ENCODE measurements at places on chromosomes 16 and 17.

GRCh38 chr17:7217113-7217987 lies 2.3 kb downstream of the DLG4 start:
- DNase-seq: no peak

DNA sequence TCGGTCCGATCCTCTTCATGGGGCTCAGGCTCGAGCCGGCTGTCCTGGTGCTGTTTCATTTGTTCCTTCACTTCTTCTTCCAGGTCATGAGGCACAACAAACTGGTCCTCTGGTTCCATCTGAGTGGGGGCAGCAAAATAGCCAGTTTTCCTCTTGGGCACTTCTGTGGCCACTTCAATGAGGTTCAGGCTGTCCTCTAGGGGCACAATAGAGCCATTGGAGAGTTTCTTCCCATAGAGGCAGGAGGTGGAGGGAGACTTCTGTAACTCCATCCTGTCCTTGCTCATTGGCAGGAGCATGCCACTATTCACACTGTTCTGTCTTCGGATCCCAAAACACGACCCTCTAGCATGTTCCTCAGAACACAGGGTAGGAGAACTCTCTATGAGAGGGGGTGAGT lies 22.9 kb downstream of the MARVELD3 start:
- DNase-seq: no peak

GRCh38 chr16:4870138-4870671 lies 22.9 kb downstream of the UBN1 start:
- no peak for DNase-seq

- no peak for DNase-seq
Measured at GRCh38 chr17:2695243-2695960, 16.2 kb downstream of the CLUH start.

GRCh38 chr17:40124279-40125141 lies 2.7 kb downstream of the MSL1 start:
- no peak for DNase-seq

DNA sequence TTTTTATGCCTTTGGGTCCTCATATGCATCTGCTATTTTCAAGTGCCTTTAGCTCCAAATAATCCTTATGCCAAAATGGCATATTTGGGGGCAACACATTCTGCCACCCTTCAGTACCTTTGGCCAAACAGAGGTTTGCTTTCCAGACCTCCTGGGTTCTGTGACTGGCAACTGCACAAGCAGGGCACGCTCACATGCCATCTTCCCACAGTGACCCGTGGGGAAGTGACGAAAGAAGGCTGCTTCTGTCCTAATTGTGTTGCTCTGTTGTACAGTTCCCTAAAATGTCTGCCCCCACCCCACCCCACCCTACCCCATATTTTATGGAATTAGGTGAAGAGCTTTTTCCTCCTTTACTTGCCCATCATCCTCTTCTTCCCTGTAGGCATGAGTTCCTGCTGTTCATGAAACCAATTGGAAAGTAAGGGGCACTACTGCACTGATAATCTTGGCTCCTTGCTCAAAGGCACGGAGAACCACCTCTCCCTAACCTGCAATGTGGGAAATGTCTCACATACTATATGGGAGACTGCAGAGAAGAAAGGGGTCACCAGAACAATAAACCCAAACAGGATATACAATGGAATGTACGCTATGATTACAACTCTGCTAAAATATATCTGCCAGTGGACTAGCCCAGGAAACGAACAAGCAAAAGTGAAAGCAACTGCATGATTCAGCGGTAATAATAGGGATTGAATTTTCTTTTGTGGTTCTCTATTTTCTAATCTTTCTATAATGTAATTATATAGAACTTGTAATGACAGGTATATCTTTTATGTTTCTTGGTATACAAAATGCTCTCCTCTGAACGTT lies 3.3 kb upstream of the SLFN12L start:
- DNase-seq: no peak

DNA sequence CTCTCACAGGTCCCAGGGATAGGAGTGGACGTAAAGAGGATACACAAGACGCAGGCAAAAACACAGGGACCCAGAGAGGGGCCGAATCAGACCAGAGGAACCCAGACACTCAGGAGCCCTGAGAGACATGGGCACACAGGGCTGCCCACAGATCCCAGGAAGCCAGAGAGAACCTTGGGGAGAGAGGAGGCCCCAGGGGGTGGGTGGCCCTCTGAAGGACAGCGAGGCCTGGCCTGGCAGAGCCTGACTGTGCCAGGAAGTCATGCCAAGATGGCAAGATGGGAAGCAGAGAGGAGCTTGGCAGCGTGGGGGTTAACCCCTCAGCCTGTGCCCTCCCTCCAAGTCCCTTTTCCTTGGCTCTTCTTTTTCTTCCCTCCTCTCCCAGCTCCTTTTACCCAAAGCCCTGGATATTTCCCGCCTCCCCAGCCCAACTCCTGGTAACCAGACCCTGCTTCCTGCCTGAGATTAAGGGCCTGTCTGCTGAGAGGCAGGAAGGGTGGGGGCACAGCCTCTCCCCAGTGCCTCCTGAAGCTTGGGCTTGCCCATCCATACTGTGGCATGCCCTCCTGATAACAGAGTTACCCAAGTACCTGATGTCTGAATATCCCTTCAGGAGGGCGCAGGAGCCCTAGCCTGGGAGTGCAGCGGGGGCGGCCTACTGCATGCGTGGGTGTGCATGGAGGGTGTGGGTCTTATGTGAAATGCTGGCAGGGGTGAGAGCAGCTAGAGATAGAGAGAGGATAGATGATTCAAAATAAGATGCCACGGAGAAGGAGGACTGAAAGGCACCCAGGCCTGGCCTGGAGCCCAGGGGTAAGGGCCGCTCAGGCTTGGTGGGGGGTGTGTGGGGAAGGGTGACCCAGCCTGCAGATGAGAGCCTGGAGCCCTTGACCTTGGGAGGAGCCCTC lies 6.0 kb upstream of the TBX21 start:
- DNase-seq: no peak

DNA sequence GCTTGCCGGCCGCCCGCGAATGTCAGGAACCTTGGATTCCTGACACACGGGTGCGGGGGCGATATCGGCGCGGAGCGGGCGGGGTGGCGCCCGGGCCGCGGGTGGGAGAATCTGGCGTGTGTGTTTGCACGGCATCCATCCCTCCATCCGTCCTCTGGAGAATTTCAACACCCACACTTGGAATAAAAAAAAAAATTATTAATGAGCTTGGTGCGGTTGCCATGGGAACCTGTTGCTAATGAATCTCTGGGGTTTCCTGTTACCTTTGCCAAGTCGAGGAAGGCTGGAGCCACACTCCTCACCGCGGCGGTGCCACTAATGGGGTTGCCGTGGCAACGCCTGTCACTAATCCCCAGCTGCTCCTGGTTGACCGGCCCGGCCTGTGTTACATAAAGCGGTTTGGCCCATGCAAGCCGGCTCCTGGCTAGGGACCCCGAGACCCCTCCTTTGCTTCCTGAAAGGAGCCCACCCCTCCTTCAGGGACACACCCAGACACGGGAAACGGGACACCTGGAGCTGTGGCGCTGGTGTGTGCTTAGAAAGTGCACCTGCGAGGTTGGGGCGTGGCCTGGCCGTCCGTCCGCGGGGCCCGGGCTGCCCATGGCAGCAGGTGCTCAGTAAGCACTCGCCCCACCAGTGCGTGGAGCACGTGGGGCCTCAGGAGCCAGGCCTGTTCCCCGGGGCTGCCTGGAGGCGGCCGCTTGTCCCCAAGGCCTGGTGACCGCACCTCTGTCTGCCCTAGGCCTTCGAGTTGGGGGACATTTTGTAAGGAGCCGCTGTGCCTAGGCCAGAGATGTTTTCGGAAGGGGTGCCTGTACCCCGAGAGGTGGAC lies 14.6 kb downstream of the CACNA1H start:
- DNase-seq: no peak

DNA sequence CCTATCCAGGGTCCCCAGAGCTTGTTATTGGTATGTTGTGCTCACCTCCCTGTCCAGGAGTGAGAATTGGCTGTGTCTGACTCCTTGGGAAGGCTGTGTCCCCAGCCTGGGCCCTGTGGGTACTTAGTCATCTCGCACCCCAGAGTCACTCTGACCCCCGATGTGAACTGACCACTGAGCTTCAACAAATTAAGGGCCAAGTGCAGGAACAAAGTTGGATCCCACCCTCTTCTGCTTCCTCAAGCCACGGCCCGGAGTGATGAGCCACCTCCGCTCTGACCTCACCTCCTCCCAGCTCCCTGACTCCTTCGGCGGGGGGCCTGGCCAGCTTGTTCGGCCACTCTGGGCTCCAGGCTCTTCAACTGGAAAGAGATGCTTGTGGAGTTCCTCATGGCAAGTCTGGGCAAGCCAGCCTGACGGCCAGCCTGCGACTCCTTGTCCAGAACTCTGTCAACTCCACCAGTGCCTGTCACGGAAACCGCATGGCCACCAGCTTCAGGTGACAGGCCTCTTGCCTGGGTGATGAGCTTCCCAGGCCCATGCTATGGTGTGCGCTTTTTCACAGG lies 22.3 kb upstream of the MPRIP start:
- no peak for DNase-seq

GRCh38 chr17:32654324-32654723 lies 167.5 kb downstream of the CDK5R1 start:
- DNase-seq: no peak

DNA sequence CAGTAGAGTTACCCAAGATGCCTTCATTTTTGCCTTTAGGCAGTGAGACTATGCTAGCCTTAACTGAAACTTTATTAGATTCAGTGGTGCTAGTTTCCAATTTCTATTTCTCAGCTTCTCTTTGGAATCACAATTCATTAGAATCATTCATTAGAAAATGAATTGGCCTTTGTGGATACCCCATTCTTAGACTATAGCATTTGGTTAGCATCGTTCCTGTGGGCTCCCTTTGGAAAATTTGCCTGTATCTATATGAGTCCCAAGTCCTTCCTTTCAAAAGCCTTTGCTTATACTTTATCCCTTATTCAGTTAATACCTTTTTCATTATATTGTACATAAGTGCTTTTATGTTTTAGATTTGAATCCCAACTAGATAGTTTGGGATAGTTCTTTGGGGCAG lies 187.0 kb upstream of the TBX2 start:
- DNase-seq: no peak

DNA sequence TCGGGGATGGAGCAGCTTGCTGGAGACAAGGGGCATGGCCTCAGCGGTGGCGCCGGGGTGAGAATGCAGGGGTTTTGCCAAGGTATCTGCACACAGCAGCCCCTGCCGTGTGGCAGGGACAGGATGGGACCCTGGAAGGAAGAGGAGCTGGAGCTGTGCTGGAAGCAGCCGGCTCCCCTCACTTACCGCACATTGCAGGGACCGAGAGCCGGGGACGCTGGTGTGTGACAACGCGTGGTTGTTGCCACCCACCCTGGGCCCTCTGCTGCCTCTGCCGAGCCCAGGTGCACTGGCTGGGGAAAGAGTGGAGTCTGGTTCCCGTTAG lies 3.0 kb downstream of the NUBP2 start:
- DNase-seq: no peak

- DNase-seq: no peak
Measured at GRCh38 chr17:78089576-78090281, 38.8 kb downstream of the TMC6 start.

DNA sequence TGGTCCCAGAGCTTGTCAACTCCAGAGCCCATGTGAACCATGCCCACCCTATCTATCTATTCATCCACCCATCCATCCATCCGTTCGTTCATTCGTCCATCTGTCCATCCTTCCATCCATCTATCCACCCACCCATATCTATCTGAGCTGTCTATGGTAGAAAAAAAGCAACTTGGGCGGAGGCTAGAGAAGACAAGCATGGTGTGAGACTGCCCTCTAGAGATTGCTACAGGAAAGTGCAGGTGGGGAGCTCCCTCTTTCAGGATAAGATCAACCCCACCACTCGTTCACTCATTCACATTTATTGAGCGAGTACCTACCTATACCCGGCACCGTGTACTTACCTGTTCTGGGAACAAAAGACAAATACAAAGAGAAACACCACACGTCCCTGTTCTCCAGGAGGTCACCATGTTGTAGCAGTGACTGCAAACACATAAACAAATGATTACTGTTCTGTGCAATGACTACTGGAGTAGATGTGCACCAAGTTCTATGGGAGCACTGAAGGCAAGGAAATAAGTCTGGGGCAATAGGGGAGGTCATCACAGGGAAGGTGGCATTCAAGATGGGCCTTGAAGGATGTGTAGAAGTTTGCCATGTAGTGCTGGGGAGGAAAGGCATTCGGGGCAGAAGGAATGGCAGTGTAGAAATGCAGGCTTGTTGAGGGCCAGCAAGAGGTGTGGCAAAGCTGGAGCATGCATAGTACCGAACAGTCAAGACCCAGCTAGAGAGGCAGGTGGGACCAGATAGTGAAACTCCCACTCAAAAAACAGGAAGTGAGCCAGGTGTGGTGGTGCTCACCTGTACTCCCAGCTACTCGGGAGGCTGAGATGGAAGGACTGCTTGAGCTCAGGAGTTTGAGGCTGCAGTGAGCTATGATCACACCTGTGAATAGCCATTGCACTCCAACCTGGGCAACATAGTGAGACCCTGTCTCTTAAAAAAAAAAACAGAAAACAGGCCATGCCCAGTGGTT lies 13.4 kb upstream of the ATP5MC1 start:
- no peak for DNase-seq

DNA sequence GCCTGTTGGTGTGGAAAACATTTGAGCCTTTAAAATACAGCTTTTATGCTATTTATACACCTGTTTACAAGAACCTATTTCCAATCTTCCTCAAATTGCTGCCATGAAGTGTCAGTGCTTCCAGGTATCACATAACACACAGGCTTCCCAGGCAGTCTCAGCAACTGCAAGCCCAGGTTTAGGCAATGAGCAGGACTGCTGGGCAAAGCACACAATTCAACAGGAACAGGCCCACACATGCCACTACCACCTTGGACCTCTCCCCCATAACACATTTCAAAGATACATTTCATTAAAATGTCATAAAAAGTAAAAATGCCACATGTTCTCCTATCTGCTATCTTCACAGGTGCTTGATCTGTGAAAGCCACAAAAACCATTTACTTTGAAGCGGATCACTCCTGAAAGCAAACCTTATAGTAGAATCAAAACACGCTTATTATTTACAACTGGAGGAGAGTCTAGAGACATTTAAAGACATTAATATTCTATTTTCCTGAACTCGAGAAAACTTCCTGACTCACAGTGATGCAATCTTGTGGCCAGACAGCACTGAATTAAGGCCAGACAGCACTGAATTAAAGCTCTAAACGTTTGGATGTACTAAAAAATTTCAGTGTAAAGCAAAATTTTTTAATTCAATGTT lies 31.5 kb downstream of the ANKFY1 start:
- no peak for DNase-seq

GRCh38 chr17:49748791-49749190 lies 15.1 kb downstream of the FAM117A start:
- DNase-seq: peak; percentile 38

GRCh38 chr16:87201052-87201451 lies 116.1 kb downstream of the C16orf95 start:
- DNase-seq: no peak

GRCh38 chr17:1627982-1628855 lies at the start of gene SLC43A2:
SLC43A2 (minus strand) TSS chr17:1628834; CDS start chr17:1627874, 960 bp downstream.
- DNase-seq: peak; percentile 75

Measured in stimulated activated CD4-positive, alpha-beta T cell treated with anti-CD3 and anti-CD28 coated beads, TNF-alpha, amount 100 ng/mL, for 48 hours (primary cell).